ENCODE measurements at places on chromosomes 4 and X. TPM values are rescaled to one million over a fixed set of nuclear protein-coding genes. Genes with fewer than 3 reads are reported as not detected.

The PPEF2 gene
- total RNA-seq = not detected

The NAT8L gene
- 0.83 TPM for total RNA-seq

The CT47A7 gene
- not detected for total RNA-seq

The SPINK2 gene
- not detected for total RNA-seq

The QRFPR gene
- 1.0 TPM for total RNA-seq

The BEX1 gene
- 12.9 TPM for total RNA-seq

DNA sequence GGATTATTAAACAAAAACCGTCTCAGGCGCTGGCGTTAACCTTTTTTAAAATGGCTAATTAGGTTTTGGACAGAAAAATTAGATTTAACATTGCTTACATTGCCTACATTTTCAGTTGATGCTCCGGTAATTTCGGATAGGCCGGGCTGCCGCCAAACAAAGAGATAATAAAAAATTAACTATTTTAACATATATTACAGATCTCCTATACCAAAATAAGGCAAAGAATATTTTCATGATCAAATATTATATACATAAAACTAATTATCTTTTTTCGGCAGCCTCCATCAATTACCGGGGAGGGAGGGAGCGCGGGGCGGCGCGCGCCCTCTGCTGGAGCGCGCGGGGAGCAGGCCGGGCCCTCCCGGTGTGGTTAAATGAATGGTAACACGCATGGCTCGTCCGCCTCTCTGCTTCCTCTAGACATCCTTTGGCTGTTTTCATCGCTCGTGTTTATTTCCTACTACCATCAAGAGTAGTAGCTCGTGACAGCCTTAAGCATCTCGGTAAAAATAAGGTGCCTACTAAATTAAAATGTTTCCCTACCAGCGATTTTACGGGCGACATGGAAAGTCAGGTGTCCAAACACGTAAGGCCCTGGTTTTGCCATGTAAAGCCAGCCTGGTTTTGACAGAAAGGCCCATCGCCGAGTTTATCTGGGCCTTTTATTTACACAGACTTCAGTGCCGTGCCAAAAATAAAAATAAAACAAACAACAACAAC, 52.4 kb upstream of the TMEM33 start:
- peak; percentile 49 for DNase-seq
